ENCODE measurements at places on chromosomes 3 and 15.

DNA sequence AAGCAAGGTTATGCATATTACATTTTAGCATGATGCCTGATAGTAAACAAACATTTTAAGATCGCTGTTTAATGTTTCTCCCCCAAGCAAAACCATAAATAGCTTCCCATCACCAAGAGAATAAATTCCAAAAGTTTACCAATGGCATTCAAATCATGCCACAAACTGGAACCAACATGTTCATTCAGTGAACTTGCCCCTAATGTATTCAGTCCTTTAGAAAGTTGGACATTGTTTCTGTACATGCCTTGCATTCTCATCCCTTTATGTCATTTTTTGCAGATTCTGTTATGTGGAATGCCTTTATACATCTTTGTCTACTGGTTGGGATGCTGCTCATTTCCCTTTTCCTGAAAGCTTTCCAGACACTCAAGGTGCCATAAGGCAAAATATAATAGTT lies 105.5 kb downstream of the PYDC2 start:
- DNase-seq: no peak

GRCh38 chr15:55687792-55688191 lies 55.2 kb downstream of the PRTG start:
- DNase-seq: no peak

DNA sequence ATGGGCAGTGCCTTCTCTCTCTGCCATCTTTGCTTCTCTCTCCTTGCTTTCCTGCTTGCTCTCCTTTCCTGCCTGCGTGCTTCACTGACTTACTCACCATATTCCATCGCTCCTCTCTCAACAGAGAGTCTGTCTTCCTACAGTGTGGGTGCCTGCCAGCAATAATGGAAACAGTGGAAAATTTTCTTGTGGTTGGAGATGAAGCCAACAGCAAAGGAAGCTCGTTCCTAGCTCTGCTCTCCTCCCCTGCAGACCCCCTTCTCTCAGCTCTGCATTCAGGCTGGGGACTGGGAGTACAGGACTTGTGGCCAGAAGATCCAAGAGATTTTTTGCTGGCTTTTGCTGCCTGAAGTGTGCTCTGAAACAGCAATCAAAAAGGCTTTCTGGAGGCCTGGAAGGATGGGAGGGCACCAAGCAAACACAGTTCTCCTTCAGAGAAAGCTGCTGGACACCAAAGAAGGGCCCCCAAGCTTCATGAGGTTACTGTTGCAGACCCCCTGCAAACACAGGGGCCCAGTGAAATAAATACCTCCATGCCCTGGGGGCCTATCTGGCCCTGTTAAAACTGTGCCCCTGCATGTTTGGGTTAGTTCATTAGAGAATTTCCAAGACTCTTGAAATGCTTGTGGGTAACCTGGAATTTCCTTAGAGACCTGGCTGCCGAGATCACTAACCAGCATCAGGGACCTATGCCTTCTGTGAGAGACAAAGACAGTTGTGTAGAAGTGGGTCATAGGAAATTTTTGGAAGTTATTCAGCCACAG lies 149.9 kb upstream of the RASGRP1 start:
- DNase-seq: peak; percentile 99

DNA sequence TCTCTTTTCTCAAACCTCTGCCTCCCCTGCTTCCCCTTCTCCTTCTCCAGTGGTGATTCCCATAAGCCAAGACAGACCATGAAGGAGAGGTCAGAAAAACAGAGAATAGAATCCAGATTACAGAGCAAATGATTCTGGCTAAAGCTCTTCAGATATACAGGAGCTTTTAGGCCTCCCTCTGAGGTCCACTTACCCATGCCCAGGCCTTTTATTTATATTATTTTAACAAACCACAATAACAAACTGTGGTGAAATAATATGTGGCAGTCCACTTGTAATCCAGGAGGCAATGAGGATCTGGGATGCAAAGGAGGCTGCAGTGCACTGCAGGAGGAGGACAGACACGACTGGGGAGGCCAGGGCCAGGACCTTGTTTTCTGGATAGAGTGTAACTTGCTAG lies 104.1 kb downstream of the STAC start:
- DNase-seq: no peak

DNA sequence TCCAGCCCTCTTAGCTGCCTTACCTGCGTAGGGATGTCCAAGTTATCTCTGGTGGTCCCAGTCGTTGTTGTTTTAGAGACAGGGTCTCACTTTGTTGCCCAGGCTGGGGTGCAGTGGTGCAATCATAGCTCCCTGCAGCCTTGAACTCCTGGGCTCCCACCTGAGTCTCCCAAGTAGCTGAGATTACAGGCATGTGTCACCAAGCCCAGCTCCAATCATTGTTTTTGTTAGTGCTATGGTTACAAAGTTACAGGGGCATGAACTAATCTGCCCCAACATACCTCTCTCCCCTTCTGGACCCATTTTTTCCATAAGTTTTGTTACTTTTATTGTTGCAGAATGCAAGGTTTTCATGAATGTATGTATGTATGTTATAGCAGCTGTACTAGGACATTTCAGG lies 54.7 kb downstream of the CTDSPL2 start:
- DNase-seq: no peak

DNA sequence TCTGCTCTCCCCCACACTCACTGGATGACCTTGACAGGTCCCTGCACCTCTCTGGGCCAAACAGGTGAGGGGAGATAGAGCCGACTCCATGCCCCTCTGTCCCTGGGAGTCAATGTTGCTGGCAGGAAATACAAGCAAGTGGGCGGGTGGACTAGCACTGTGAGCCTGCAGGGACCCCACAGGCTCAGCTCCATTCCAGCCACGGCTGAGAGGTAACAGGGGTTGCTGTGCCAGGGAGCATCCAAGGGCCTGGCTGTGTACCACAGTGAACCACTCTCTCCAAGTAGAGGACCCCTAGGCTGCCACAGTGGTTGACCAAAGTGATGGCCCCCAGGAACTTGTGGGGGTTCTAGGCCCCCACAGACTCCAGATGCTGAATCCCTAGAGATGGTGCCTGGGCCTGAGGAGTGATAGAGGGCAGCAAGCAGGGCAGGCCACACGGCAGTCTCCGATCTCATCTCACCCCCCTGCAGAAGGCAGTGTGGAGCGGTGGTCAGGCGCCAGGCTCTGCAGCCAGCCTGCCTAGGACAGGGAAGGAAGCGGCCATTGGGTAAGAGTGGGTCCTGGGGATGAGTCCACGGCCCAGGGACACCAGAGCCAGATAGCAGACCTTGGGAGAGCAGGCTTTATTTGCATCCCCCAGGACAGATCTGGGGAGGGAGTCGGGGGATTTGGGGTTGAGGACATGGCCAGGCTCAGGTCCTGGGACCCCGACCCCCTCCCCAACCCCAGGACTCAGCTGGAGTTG lies 3.2 kb downstream of the TNNC1 start:
- no peak for DNase-seq

- no peak for DNase-seq
These were observed 8.6 kb downstream of the NTRK3 start for GRCh38 chr15:88247914-88248313.

GRCh38 chr3:56157693-56158362 lies 310.4 kb downstream of the ERC2 start:
- no peak for DNase-seq

DNA sequence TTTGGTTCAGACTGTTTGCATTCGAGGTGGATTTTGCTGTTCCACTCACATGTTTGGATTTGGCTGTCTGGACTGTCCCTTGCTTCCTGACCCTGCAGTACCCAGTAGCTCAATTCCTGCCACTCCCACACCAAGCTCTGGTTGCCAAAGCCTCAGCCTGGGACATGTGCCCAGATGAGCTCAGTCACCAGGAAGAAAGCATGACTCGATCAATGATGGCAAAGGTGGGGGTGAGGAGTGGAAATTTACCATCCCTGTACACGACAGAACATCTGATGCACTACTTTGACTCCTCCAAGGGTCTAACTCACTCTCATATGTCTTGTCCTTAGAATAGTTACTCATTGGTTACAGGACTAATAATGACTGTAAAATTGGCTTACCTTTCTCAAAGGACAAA lies 45.2 kb downstream of the ZNF385D start:
- DNase-seq: no peak

- no peak for DNase-seq
These were observed 79.3 kb upstream of the GMNC start for GRCh38 chr3:190941694-190942260.

DNA sequence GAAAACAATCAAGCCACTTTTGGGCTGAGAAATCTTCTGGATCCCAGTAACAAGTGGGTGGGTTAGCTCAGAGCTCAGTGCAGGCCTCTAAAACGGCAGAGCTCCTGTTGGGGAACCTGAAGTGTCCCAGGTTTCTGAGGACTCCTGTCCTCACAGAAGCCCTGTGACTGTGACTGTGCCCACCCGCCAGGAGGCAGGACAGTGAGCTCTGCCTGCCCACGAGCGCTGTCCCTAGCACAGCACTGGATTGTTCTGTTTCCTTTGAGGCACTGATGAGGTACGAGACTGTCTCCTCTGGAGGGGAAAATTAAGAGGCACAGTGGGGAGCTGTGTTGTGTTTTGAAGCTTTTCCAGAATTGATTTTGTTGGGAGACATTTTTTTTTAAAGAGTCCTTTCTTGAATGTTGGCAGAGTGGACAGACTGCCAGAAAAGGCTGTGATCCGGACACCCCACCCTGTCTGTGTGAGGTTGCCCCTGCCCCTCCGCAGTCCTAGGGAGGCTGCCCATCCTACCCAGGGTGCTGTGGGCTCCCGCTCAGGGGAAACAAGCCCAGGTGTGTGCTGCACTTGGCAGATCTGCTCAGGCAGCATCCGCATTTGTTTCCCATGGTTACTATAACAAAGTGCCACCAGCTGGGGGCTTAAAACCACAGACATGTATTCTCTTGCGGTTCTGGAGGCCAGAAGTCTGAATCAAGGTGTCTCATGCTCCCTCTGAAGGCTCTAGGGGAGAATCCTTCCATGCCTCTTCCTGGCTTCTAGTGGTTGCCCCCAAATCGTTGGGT lies 66.6 kb upstream of the LARS2 start:
- DNase-seq: no peak

DNA sequence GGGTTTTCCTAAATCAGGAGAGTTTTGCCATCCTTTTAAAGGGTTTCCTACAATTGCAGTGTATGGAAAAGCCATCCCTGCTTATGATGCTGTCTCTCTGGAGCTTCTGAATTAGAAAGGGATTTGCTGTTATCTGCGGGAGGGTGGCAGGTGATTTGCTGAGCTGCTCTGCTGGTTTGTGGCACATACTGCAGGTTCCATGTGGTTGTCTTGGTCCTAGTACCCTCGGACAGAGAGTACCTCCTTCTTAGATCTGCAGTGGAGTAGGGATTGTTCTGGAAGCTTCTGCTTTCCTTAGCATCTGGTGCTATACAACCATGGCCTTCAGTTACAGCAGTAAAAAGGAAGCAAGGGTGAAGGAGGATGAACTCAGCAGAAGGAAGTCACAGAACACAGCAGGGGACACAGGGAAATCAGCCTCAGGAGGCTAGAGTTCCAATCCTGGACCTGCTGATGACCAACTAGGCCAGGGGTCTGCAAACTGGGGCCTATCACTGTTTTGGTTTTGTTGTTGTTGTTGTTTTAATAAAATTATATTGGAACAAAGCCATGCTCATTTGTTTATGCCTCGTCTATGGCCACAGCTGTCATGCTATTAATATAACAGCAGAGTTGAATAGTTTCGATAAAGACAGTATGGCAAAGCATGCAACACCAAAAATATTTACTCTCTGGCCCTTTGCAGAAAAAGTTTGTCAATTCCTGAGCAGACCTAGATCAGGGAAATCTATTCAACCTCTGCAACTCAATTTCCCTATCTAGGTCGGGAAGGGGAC lies 39.5 kb downstream of the STARD5 start:
- no peak for DNase-seq

- DNase-seq: no peak
These were observed 74.4 kb downstream of the ZIC1 start for GRCh38 chr3:147483578-147483977.

GRCh38 chr3:133821767-133822638 lies 16.4 kb downstream of the SRPRB start:
- no peak for DNase-seq

DNA sequence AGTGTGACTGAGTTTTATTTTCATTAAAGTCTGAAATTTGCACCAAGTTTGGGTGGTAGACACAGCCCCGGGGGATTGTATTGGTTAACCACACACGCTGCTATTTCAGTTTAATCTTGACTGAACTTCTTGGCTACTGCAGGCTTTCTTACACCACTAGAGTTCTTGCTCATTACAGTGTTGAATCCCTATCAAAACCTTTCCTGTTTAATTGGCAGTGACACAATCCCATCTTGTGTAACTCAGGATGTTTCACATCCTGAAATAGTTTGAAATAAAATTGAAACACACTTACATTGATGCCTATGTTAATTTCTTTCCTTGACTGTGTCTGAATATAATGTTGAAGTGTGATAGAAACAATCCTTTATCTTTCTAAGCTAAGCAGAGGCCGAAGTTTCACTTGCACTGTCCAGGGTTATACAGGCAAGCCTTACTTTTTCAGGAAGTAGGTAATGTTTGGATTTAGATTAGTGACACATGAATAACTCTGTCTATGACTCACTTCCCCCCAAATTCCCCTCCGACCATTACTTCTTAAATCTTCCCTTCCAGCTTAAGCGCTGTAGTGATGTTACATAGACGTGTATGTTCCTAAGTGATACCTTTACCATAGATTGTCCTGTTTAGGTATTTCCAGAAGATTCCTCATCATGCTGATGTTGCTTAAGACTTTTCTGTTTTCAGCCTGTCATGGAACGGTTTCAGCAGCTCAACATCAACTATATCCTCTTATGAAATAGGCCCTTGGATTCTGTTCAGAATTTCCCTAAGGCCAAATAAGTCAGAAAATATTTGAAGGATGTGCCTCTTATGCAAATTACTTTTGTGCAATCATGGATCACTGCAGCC lies 16.8 kb downstream of the ATG7 start:
- DNase-seq: peak; percentile 89

DNA sequence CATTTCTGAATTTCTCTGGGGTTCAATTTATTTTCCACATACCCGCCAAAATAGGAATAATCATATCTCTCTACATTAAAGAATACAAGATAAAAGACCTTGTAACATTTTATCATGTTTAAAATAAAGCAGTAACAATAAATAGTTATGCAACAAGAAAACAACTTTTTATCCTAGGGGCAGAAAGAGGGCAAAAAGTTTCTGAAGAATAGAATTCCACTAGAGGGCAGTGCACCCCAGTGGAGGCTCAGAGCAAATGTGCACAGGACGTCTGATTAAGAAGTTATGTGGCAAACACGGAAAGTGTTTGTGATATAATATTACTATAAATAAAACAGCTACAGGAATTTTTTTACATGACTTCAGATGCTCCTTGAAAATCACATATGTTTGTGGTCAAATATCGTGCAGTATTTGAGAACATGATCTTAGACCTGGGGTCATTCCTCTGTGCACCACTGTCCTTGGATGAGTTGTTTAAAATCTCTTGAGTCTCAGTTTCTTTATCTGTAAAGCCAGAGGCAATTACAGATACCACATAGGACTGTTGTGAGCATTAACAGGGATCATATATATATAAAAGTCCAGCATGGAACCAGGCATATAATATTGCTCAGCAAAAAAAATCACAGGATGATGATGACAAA lies 13.2 kb upstream of the PIK3R4 start:
- DNase-seq: no peak

- DNase-seq: no peak
These were observed 331.6 kb upstream of the ARL6 start for GRCh38 chr3:97432914-97433313.
